ENCODE measurements at places on chromosomes 5 and 9.

DNA sequence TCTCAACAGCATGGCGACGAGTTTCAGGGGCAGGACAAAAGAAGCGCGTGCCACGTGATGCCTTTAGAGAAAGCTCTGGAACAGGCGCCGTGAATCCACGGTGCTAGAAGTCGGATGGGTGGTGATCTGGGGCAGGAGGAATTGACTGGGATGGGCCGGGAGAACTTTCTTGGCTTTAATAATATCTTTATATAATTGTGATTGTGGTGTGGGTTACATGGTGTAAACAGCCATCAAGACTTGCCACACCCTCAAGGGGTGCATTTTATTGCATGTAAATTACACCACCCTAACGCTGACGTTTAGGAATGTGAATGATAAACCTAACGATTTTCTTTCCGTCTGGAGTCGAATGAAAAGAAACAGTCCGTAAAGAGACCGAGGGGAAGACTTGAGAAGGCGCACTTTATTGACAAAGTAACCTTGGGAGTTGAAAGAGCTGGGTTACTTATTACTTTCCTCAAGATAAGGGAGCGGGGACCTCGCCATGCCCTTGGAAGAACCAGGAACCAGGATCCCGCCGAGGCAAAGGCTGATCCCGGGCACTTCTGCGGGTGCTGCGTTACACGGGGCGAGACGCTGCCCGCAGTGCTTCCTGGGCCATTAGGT, 8.5 kb downstream of the NRARP start:
- H3K4me1 ChIP-seq, result peaks cover 29% of the 10 kb centered on the region
- H3K27me3 ChIP-seq, result peaks cover 44% of the 10 kb centered on the region
- no peak overlapping the region for H3K4me3 ChIP-seq
- H3K27ac ChIP-seq, result no peak overlapping the region

- no peak overlapping the region for H3K27ac ChIP-seq
- H3K4me1 ChIP-seq, result no peaks in the 10 kb centered on the region
Observed at GRCh38 chr9:88672874-88673689, 138.1 kb downstream of the NXNL2 start.

GRCh38 chr5:32507738-32508434, 63.3 kb upstream of the ZFR start:
- no peaks in the 10 kb centered on the region for H3K36me3 ChIP-seq
- H3K27me3 ChIP-seq, result no peaks in the 10 kb centered on the region
- H3K27ac ChIP-seq, result peak overlapping the region; percentile 60
- no peak for DNase-seq
- peaks cover 45% of the 10 kb centered on the region for H3K4me1 ChIP-seq

GRCh38 chr9:13688223-13688989, 408.9 kb upstream of the MPDZ start:
- DNase-seq, result no peak
- no peak overlapping the region for H3K4me3 ChIP-seq
- H3K36me3 ChIP-seq, result no peaks in the 10 kb centered on the region
- peaks cover 5% of the 10 kb centered on the region for H3K4me1 ChIP-seq

DNA sequence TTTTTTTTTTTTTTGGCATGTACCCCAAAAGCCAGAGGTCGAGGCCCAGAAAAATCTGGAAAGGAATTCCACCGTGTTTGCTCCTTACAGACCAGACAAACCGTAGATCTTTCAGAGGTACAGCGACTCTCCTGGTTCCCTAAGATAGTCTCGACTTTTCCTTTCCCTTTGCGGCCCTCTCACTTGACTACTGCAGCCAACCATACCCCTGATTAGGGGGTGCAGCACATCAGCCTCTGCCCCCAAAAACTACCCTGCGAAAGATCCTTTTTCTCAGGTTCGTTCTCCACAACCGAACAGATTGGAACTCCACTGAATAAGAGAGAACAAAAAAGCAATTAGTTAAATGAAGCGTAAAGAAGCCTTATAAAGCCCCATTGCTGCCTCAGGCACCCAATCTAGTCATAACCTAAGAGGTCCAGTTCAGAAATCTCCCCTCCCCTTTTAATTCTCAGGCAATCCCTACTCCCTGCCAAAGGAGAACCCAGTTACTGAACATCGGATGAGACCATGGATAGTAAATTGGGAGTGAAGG, 379 bp upstream of the TICAM2 start:
- H3K4me1 ChIP-seq, result peaks cover 28% of the 10 kb centered on the region
- no peak for DNase-seq
- peak overlapping the region; percentile 62 for H3K4me3 ChIP-seq
- no peaks in the 10 kb centered on the region for H3K36me3 ChIP-seq

DNA sequence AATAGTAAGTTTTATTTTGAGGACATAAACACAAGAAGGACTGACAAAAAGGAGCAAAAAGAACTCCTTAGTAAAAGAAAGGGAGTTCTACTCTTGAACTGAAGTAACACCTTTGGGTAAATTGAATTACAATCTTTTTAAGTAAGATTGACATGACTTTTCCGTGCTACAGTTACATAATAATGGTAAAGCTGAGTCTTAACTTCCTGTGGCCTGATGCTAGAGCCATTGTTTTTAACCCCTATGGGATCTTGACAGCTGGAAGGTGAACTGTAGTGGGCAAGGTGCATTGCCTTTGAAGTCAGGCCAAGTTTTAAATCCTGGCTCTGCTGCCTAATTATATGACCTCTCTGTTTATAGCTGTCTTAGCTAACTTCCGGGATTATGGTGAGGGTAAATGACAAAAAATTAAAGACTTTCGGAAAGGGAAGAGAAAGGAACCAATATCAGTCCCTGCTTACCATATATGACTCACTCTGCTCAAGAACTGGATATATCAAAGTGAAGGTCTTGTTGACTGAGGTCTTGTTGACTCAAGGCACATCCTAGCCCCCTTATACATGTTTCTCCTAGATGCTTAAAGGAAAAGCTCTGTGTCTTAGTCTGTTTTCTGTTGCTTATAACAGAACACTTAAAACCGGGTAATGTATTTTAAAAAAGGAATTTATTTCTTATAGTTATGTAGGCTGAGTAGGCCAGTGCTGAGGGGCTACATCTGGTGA, 6.8 kb downstream of the HSD17B4 start:
- no peaks in the 10 kb centered on the region for H3K27me3 ChIP-seq
- DNase-seq, result no peak
- no peak overlapping the region for H3K4me3 ChIP-seq
- H3K4me1 ChIP-seq, result peaks cover under 1% of the 10 kb centered on the region
- peaks cover 12% of the 10 kb centered on the region for H3K36me3 ChIP-seq

- no peak for DNase-seq
- H3K27ac ChIP-seq, result no peak overlapping the region
- H3K4me1 ChIP-seq, result no peaks in the 10 kb centered on the region
- H3K36me3 ChIP-seq, result no peaks in the 10 kb centered on the region
Observed at GRCh38 chr5:45101146-45101545, 292.4 kb downstream of the MRPS30 start.

GRCh38 chr5:72557167-72558045, 50.2 kb upstream of the ZNF366 start:
- H3K4me3 ChIP-seq, result peak overlapping the region; percentile 37
- no peaks in the 10 kb centered on the region for H3K36me3 ChIP-seq
- peaks cover 30% of the 10 kb centered on the region for H3K4me1 ChIP-seq

DNA sequence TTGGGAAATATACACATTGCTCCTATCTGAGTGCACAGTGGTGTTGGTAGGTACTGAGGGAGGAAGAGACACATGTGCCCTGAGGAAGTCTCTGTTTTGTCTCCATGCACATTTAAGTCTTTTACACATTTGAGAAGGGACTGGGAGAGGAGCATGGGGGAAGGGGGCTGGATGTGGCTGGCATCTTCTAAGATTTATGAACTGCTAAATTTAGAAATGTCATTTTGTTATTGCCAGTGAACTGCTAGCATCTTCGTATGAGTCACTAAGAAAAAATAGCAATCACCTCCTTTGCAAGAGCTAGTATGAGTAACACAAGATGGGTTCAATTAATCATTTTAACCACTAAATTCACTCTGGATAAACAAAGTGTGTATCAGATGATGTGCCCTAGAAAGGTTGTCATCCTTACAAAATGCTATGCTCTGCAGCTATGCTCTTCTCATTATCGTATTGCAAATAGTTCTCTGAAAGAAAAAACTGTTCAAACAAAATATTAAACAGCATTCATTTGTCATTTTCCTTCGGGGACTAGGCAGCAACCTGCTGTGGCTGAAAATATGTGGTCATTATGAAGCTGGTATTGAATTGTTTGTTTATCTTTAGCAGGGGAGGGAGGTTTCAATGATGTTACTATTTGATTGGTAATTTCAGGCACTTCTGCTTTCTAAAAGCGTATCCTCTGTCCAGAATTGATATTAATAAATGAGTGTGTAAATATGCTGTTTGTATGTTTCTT, 236.5 kb downstream of the DMRTA1 start:
- no peak for DNase-seq
- H3K4me3 ChIP-seq, result no peak overlapping the region
- no peaks in the 10 kb centered on the region for H3K27me3 ChIP-seq
- H3K27ac ChIP-seq, result no peak overlapping the region
- no peaks in the 10 kb centered on the region for H3K36me3 ChIP-seq

DNA sequence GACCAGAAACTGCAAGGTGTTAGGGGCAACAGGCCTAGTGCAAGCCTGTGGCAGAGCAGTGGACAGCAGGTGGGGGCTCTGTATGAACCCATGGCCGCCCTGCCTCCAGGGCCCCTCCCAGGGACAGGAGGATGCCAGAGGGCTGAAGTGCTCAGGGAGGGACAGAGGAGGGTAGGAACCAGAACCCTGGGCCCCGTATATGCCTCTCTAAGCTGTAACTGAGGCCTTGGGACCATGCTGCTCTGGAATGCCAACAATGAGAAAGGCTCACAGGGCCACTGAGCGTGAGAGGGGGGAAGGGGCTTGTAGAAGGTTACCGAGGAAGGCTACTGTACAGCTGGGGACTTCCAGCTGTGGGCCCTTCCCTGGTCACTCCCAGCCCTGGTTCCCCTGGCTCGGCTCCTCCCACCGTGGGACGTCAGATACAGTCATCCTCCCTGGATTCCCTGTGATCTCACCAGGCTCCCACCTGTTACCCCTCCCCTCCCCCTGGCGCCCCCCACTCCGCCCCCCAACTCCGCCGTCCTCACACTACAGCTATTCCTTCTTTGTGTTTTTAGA, 21.1 kb downstream of the AQP7 start:
- H3K4me3 ChIP-seq, result no peak overlapping the region
- no peaks in the 10 kb centered on the region for H3K4me1 ChIP-seq
- no peak overlapping the region for H3K27ac ChIP-seq
- peak; percentile 48 for DNase-seq

- H3K27ac ChIP-seq, result no peak overlapping the region
- no peaks in the 10 kb centered on the region for H3K27me3 ChIP-seq
- no peak overlapping the region for H3K4me3 ChIP-seq
- DNase-seq, result no peak
Observed at GRCh38 chr9:68731857-68732256, 26.8 kb downstream of the PIP5K1B start.

- no peaks in the 10 kb centered on the region for H3K27me3 ChIP-seq
- DNase-seq, result no peak
- no peaks in the 10 kb centered on the region for H3K36me3 ChIP-seq
- H3K4me3 ChIP-seq, result no peak overlapping the region
- peaks cover 10% of the 10 kb centered on the region for H3K4me1 ChIP-seq
Observed at GRCh38 chr9:27520986-27521385, 3.1 kb upstream of the IFNK start.

GRCh38 chr5:30040488-30041118, 1152.9 kb upstream of the CDH6 start:
- H3K4me3 ChIP-seq, result no peak overlapping the region
- no peak overlapping the region for H3K27ac ChIP-seq
- no peaks in the 10 kb centered on the region for H3K27me3 ChIP-seq
- no peaks in the 10 kb centered on the region for H3K4me1 ChIP-seq

Measured in suprapubic skin (tissue), 4 donors.